ENCODE measurements at places on chromosomes 5 and 9.

DNA sequence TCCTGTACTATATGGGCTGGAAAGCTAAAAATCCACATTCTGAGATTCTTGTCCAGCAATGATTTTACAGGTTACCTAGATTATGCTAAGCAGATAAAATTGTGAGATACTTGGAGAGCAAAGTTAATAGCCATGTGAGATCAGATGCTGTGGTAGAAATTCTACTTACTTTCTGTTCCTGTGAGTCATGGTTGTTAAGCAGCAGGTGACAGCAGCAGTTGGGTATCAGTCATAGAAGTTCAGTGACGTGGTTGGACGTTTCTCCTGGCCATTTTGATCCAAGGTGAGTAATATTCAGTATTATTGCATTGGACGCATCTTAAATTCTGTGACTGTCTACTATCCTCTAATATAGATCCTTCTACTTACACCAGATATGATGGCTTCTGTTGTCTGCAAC is 524.5 kb downstream of the TMEM38B start:
- DNase-seq = no peak

DNA sequence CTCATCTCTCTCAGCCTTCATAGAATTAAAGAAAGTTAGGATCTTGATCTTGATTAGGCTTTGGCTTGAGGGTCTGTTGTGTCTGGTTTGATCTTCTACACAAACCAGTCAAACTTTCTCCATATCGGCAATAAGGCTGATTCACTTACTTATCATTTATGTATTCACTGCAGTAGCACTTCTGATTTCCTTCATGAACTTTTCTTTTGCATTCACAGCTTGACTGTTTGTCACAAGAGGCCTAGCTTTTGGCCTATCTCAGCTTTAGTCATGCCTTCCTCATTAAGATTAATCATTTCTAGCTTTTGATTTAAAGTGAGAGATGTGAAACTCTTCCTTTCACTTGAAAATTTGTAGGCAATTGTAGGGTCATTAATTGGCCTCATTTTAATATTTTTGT is 62.8 kb downstream of the SH3RF2 start:
- no peak for DNase-seq

DNA sequence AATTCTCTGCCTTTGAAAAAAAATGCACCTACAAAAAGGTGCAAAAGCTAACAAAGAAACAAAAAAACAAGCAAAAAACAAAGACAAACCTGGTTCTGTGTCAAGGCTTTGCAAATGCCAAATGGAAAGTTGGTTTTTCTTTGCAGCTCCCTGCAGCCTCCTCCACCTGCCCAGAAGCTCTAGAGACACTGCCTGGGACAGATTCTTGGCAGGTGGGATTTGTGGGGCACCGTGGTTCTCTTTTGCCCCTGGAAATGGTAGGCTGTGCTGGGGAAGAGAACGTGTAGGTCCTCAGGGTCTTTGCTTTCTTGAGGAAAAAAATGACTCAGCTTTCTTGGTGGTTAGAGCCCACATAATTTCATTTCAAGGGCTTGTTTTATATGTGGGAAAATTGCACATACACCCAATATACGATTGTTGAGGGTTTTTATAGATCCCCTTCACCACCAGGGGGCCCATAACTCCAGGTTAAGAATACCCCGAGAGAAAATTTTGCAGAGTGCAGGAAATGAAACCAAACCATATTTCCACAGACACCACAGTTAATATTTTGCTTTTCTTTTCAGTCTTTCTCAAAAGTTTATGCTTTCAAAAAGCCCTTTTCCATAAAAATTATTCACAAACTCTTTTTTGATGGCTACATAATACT is 58.7 kb downstream of the NXNL2 start:
- peak; percentile 52 for DNase-seq

DNA sequence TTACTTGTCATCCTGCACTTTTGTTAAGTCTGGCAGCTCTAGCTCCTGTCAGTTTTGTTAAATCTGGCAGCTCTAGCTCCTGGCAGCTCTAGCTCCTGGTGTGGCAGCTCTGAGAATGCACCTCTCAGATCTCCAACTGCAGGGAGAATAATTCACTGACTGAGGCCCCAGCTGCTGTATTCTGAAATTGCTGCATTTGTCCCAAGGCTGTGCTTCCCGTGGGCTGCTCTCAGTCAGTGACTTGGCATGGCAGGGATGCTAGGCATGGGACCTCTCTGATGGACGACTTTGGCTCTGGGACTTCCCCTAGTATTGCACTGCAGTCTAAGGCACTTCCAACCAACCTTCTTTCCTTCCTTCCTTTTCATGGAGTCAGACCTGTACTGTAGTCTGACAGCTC is 475.7 kb downstream of the CCDC171 start:
- DNase-seq = peak; percentile 38

- DNase-seq = peak; percentile 85
These were observed 6.3 kb downstream of the IGIP start for GRCh38 chr5:140131967-140132409.

GRCh38 chr5:9337928-9338595 is 207.8 kb downstream of the SEMA5A start:
- DNase-seq = no peak

DNA sequence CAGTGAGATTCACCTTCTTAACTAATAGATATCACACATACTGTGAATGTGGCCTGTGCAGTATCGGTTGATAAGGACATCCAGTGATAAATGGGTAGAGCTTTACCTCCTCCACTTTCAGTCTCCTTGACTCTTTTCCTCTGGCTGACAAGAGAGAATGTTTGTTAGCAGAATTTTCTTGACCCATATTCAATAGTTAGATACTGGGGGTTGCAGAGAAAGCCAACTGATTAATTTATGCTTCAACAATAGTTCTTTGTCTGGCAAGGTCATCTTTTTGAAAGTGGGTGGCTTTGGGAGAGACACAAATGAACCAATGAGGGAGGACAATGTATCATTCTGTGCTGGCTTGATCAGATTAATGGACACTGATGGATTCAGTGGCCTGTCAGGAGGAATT is 30.3 kb downstream of the TTC23L start:
- DNase-seq = no peak

- DNase-seq = peak; percentile 87
These were observed 54.4 kb upstream of the RPL26L1 start for GRCh38 chr5:172904643-172905345.

DNA sequence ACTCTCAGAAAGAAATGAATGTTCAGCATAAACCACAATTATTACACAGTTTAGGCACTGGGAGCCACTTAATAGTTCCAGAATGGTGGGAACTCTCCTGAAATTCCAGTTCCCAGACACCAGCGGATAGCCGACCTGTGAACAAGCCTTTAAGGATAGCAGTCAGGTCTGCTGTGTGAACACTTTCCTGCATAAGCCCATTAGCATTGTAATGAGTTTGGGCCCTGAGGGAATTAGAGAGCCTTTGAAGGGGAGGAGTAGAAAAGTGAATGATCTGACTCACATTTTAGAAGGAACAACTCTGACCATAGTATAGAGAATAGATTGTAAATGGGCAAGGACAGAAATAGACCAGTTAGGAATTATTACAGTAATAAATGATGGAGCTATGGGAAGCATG is 189.1 kb downstream of the ADGRV1 start:
- DNase-seq = no peak

DNA sequence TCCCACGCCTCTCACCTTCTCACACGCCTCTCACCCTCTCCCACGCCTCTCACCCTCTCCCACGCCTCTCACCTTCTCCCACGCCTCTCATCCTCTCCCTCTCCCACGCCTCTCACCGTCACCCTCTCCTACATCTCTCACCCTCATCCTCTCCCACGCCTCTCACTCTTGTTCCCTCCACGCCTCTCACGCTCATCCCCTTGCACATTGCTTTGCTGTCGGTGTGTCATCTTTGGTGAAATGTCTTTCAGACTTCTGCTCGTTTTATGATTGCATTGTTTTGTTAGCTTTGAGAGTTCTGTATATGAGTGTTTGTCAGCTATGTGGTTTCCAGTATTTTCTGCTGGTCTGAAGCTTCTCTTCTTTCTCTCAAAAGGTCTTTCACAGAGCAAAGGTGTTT is 102.7 kb downstream of the EHMT1 start:
- DNase-seq = no peak

DNA sequence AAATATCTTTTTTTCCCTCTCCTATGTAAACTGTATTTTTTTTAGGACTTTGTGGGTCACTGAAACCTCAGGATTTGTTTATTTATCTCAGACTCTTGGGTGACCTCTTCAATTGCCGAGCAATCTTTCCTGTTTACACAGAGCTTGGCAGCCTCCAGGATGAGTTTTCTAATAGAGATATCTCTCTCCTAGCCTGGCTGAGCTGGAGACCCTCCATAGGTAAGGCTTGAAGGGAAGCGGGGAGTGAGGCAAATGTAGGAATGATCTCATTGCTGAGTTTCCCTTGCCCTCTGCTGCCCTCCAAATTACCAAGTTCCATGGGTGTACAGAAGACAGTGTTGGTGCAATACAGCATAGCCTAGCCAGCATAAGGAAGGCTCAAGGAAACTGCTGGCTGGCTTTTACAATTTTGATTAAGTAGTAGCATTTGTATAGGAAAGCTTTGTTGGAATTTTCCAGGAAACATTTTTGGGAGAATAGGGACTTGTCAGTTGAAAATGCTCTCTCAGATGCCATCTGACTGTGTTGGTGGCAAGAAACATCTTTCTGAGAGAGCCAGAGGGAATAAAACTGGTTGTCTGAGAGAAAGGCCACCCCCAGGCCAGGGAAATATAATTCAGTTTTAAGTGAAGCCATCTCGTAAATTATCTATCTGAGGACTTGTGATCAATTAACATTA is 116.0 kb downstream of the NMUR2 start:
- DNase-seq = no peak
